Activated CD4-positive, alpha-beta T cell treated with anti-CD3 and anti-CD28 coated beads, Interleukin-2, Interleukin-6, amounts not matched to agents 100 ng/mL and 50 ng/mL, durations not matched to agents 16 hours and 8 hours (primary cell): ENCODE measurements at places on chromosomes 4 and X.

DNA sequence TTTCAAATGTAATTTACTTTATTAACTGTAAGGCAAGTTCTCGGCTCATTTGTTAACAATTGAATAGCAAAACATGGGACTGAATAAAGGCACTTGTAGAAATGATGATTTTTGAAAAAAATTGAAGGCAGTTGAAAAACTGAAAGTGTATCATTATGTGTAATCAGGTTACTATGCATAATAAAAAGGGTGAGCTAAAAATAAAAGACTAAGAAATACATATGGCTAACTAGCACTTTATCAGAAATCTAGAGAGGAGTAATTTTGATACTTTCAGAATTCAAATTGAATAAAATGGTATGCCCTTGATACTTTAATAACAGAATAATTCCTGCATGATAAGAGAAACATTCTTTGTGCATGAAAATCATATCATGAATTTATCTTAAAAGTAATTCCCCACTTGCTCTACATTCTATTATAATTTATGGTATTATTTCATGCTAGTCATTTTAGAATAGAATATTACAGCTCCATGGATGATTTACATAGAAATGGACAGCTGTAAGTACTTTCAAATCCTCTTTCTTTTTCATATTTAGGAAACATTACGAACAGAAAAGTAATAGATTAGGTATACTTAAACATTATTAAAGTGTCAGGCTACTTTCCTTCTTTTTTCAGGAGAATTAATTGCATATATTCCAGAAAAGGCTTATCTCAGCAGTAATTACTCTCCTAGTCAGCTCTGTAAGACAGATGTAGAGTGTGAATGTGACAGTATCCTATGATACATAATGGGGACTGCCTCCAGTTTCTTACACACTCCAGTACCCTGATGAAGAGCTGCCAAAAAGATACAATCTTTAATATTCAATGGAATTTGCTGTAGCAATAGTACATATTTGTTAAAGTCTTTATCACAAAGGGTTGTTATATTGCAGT is 697.3 kb downstream of the CCSER1 start:
- no peak for DNase-seq

GRCh38 chr4:20254511-20255250 is 3.0 kb downstream of the SLIT2 start:
- DNase-seq = no peak

DNA sequence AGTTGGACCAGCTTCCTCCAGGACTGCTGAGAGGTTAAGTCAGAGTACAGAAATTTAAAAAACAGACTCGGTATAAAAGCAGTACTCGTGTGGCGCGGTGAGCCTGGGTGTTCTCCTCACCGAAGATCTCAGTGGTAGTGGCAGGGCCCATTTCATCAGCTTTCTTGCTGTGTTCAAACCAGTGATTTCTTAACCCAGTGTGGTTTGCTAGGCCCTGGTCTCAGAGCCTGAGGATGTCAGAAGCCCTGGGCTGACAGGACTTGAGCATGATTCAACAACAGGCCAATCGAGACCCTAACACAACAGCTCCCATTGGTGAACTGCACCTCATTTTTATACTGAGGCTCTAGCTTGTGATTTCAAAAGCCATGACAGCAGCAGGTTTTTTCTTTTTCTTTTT is 23.2 kb downstream of the PRIMPOL start:
- DNase-seq = no peak

GRCh38 chrX:1521459-1521956 is 15.5 kb downstream of the P2RY8 start:
- DNase-seq = peak; percentile 79

- DNase-seq = peak; percentile 77
Measured at GRCh38 chrX:112841114-112841819, 636 bp upstream of the AMOT start.

DNA sequence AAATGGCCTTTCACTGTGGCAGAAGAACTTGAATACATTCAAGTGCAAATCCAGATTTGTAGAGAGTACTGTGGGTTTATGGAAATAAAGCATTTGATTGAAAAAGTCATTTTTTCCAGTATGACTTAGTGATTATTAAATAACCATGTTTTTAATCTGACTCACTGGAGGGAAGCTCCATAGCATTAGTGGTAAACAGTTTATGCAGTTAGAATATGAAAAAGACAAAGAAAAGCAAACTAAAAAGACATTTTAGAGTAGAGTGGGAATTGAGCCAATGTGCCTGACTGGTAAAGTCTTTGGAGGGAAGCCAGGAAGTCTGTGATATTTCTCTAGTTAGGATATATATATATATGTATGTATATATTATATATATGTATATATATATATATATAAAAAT is 53.4 kb downstream of the FAT4 start:
- no peak for DNase-seq

DNA sequence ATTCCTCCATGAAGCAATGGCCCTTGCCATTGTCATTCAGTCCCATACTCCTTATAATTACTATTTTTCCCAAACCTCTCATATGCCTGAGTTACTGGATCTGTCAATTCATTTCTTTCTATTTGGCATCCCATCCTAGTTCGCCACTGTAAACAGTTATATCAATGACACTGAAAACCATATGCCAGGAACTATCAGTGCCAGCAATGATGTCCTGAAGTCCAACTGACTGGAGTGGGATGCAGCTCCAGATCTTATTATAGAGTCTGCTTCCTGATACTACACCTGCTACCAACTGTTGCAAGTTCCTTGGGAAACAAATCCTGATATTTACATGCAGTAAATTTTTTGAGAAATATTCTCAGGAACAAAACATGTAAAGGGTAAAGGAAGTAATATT is 27.0 kb upstream of the BANK1 start:
- DNase-seq = no peak

DNA sequence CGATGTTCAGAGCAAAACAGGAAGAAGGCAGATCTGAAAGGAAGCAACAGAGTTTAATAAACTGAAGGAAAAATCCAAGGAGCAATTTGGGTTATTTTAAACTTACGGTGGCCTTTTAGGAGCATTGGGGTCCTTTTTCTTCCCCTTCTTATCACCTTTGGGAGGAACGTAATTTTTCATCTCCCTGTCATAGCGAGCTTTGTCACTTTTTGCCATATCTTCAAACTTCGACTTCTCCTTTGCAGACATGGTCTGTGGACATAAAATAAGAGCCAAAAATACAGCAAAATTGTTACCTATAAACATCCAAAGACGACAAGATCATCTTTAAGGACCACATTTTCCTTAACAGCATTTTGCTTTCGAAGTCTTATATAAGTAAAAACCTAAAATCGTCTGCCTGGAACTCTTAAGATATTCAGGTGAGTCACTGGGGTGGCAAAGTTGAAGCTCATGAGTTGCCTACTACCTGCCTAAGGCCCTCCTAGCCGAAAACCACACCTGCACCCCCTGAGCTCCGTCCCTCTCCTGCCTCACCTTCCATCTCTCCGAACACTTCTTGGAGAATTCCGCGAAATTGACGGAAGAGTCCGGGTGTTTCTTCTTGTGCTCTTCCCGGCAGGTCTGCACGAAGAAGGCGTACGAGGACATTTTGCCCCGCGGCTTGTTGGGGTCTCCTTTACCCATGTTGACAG is 1.0 kb downstream of the HMGB2 start:
- peak; percentile 34 for DNase-seq

GRCh38 chr4:100721490-100721889 is 203.7 kb upstream of the EMCN start:
- DNase-seq = no peak

- DNase-seq = no peak
Measured at GRCh38 chr4:54556051-54556450, 101.7 kb upstream of the KIT start.

- no peak for DNase-seq
Measured at GRCh38 chr4:57099363-57099762, 10.8 kb downstream of the IGFBP7 start.

DNA sequence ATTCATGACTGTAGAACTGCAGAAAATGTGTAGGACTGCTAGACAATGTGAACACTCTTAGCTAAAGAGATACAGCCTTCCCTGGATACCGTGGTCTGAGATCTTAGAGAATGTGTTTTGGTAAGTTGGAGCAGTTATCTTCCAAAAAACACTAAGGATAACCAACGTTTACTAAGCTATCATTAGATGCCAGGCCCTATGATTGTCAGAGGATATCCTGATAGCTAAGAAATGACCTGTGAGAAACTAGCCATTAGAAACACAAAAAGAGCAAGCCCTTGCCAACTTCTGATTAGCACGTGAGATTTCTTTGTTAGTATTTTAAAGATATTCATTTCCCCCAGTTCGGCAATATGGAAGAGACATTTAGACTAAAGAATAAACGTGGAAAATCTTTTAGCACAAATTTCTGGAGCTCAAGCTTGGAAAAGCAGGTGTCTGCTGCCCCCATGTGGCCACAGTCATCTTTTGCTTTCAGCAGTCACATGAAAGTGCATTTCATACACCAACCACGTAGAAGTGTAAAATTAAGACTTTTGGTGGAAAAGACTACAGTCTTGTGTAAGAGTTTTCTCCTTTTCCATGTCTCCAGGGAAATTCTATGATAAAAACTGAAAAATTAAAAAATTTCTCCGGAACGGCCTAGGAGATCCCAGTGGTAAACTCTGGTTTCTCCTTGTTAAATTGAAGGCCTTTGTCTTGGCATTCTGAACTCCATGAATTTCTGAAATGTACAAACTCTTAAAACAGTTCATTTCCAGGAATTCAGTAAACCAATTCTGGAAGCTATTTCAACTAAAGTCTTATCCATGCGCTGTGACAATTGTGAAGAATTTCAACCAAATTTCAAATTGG is 136.4 kb downstream of the ZNF674 start:
- peak; percentile 67 for DNase-seq

DNA sequence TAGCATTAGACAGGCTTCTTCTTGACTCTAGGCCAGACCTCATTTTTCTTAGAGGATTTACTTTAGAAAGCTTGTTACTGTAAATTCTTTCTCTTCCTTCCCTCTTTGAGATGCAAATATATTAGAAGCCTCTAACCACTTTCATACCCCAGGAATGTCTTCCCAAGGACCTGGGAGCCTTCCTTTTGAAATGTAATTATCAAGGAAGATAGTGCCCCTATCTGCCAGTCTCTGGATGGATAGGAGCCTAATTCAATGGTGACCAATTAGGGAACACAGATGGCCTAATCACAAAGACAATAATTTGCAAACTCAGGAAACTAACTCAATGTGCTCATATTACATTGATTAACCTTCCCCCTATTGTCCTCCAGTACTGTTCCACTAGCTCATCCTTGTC is 145.6 kb upstream of the DCAF8L1 start:
- no peak for DNase-seq

DNA sequence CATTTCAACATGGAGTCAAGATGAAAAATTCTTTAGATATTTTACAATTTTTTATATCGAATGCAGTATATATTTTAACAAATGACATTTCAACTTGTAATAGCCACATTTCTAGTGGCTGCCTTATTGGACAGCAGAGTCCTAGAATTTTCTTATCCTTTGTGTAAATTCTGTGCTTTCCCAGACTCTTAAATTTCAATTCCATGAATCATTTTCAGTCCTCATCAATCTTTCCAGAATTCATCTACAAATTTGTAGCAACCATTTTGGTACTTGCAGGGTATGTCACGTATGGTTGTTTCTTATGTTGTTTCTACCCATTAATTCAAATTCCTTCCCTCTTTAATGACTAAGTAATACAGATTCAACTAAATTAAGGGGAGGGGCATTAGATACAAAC is 2.7 kb downstream of the PAICS start:
- no peak for DNase-seq

DNA sequence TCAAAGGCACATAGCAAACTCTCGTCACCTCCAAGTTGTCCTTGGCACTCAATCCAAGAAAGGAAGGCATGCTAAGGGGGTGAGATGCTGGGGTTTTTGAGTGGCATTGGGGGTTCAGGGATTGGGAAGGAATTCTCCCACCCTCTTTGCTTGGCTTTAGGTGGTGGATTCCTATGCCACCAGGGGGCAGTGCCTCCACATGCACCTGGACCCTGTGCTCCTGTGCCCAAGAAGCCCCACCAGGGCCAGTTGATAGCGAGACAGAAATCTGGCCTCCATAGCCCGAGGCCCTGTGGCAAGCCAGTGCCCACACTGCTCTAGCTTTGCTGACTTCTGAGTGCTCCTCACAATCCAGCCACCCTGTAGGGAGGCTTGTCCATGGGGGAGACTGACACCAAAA is 2.0 kb upstream of the FATE1 start:
- peak; percentile 46 for DNase-seq

GRCh38 chr4:156638334-156638733 is 333.3 kb downstream of the PDGFC start:
- no peak for DNase-seq

DNA sequence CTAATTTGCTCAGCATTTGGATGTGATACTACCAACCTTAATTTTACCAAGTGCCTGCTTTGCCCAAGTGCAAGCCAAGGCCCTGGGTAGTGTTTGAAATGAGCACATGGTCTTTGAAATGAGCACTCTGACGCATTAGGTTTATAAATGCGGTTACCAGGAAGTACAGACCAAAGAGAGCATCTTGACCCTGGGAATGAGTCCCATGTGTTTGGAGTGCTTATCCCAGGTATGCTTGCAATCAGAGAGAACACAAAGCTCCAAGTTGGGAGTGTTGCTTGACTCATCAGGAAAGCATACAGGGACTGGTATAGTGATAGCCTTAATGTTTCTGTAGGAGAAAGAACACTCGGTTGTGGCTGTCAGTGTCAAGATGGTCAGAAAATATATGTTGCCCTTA is 203.6 kb upstream of the MAMLD1 start:
- DNase-seq = no peak

- DNase-seq = no peak
Measured at GRCh38 chr4:141099326-141099725, 33.9 kb downstream of the RNF150 start.

GRCh38 chr4:26013629-26014028 is 99.6 kb downstream of the SMIM20 start:
- DNase-seq = no peak

- DNase-seq = no peak
Measured at GRCh38 chrX:88937616-88938015, 190.6 kb downstream of the CPXCR1 start.

- DNase-seq = no peak
Measured at GRCh38 chr4:142721187-142721586, 124.9 kb downstream of the INPP4B start.

GRCh38 chr4:154076921-154077320 is 288.0 kb upstream of the SFRP2 start:
- no peak for DNase-seq
